ENCODE measurements at places on chromosomes 3 and 15.
A peak's percentile ranks its signal among the peaks of the same experiment; 100 is the strongest.

GRCh38 chr3:105965384-105965783 lies 96.6 kb upstream of the CBLB start:
- DNase-seq, result no peak

DNA sequence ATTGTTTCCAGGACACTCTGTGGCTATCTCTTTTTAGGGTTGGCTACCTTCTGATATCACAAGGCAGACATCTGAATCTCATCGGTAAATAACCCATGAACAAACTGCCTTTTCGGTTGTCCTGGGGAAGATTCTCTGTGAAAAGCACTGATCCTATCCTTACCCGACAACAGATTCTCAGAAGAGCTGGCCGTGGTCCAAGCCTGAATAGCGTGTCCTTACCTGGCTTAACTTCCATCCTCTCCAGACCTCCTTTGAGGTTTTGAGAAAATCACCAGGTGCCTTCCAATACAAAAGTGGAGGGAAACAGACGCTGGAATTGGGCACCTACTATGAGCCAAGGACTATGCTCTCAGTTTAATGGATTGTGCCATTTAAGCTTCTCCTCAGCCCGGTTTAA lies 87.4 kb upstream of the ARHGEF3 start:
- no peak for DNase-seq

GRCh38 chr3:194137008-194137505 lies 1.1 kb downstream of the HES1 start:
- peak; percentile 63 for DNase-seq

DNA sequence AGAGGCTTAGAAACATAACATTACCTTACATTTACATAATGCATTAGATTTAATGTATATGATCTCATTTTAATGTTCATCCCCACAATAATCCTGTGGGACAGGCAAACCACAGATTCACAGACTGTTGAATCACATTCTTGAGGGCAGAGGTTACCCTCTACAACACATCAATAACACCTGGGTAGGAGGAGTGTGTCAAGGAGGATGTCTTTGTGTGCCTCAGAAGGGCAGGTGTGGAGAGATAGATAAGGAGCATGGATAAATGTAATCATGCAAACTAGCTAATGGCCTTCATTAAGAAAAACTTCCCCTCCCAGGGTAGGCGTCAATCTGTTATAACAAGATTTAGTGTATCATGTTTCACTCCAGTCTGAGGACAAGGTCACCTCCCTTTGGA lies 12.9 kb upstream of the MB21D2 start:
- DNase-seq, result no peak

DNA sequence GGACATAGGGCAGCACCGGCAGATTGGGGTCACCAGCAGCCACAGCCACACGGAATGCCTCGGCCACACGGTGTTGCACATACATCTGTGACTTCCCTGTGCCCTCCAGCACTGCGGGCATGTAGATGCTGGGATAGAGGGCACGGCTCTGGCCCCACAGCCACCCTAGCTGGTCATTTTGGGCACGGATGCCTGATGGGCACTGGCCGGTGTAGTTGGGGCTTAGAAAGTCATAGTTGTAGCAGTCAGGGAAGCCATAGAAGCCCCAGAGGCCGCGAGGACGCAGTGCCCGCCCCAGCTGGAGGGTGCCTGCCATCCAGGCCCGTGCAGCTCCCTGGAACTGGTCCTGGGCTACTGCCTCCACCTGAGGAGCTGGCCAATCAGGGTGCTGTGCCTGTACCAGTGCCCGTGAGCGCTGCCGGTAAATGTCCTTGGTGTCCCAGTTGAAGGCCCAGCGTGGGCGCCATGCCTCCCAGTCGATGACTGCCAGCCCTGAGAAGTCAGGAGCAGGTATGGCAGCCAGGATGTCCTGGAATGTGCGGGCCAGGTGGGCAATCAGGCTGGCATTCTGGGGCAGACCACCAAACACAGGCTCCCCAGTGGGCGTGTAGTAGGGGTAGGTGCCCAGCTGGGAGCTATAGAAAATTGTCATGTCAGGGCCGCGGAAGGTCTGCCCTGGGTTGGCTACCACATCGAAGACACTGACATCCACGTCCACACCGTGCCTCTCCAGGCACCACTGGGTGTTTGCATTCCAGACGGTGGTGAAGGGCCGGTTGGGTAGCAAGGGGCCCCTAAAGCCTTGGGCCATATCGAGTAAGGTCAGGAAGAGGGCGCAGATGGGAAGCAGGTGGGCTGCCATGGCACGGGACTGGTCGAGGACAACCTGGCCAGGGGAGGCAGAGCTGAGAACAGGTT lies 1.0 kb downstream of the HYAL1 start:
- no peak for DNase-seq

DNA sequence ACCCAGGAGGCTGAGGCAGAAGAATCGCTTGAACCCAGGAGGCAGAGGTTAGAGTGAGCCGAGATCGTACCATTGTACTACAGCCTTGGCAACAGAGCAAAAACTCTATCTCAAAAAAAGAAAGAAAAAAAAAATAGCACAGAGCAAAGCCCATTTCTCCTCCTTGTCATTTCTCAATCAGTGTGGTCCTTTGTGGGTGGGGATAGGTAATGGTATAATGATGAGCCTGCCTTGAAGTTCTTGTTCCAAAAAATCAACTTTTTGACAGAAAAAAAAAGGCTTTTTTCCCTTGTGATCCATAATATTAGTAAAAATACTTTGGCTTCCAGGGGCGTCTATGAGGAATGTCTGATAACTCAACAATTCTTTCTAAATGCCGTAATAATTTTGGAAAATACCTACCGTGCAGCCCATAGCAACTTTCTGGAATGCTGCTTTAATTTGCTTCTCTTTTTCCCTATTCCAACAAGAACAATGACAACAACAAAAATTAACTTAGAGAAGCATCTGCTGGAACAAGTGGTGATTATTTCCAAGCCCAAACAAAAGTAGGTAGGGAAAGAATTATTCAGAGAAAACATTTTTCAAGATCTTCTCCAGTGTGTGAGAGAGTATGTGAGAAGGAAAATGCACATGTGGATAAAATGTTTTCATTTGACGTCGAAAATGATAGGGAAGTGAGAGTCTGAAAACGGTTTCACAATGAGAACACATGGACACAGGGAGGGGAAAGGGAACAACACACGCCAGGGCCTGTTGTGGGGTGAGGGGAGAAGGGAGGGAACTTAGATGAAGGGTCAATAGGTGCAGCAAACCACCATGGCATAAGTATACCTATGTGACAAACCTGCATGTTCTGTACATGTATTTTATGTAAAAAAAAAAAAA lies 337.8 kb downstream of the RBMS3 start:
- no peak for DNase-seq

DNA sequence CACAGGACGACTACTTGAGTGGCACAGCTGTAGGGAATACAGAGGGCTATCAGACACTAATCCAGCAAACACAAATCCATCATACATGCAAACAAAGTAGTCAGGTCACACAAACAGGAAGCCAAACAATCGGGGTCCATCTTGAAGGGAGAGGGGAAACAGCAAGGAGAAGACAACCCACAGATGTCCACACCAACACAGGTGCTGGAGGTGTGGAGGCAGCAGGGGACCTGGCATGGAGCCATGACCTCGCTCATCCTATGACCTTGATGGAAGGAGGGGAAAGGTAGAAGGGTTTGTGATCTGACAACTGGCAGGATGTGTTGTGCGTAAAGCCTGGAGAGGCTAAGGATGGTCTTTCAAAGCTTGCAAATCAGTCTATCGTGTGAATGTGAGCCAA lies 39.9 kb upstream of the SKOR1 start:
- no peak for DNase-seq

DNA sequence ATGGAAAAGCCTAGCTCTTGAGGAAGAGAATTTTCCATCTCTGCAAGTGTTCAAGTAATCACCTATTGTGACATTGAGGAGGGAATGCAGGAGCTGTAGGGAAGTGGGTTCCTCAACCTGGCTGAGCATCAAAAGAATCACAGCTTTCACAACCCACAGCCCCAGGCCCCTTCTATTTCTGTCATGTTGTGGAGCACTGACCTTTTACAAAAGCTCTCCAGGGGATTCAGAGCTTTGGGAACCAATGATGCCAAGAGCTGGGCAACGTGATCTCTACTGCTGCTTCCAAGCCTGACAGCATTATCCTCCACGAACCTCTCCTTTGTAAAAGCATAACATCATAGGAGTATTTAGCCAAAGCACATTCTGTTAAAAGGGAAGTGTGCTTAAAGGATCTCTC lies 231.1 kb downstream of the ADAMTS9 start:
- no peak for DNase-seq

- no peak for DNase-seq
These were observed 497.7 kb upstream of the TBL1XR1 start for GRCh38 chr3:177694951-177695350.

- peak; percentile 56 for DNase-seq
These were observed 61.4 kb upstream of the IMPG2 start for GRCh38 chr3:101381809-101382208.

DNA sequence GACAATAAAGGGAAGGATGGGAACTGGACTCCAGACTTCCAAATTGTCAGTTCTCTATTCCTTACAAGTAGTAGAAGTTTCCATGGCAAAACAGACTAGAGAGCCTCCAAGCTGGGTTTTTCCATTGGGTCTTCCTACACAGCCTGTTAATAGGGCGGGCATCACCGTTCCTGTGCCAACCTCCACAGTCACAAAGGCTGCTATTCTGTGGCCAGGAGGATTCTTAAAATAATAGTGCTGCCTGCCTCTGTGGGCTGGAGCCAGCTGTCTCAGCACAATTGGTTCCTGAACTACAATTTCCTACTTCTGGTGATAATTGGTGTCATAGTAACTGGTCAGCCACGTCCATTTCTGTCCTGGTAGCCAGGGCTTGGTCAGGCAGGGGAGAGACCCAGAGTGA lies 38.6 kb downstream of the LYZL4 start:
- DNase-seq, result no peak

DNA sequence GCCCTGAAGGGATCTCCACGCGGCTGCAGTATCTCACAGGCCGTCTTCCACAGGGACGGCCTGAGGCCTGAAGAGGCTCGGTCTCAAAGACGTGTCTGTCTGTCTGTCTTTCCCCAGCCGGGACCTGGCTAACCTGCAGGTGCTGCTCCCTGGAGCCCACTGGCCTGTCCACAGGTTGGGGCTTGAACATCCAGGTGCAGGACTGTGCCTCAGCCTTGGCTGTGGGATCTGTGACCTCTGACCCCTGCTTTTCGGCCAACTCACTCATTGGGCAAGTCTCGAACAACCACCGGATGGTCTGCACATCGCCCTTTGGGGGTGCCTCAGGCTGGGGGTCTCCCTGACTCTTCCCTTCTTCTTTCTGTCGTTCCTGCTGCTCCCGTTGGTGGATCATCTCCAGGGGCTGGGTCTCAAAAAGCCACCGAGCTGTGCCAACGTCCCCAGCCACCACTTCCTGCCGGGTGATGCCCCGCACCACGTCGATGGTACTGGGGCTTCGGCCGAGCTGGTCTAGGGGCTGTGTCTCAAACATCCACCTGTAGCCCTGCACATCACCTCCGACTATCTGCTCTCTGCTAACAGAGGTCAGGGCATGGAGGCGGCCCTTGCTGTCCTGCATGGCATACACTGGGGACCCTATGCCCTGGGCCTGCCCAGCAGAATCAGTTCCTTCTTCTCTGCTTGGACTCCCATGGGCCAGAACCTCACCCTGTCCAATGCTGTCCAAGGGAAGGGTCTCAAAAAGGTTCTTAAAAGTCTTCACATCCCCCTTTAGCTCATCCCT lies 4.8 kb downstream of the XIRP1 start:
- DNase-seq, result no peak

DNA sequence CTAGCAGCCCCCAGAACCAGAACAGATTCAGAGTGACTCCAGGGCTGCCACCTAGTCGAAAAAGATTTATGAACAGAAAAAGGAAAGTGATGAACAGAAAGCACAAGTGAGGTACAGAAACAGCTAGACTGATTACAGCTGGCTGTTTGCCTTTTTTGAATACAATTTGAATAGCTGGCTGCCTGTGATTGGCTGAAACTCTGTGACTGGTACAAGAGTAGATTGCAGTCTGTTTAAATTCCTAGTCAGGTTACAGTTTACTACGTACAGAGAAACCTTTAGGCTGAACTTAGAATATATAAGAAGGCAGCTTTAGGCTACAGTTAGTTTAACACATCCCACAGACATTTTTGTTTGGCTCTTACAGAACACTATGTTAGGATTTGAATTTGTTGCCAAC lies 10.0 kb downstream of the CCDC13 start:
- DNase-seq, result no peak

DNA sequence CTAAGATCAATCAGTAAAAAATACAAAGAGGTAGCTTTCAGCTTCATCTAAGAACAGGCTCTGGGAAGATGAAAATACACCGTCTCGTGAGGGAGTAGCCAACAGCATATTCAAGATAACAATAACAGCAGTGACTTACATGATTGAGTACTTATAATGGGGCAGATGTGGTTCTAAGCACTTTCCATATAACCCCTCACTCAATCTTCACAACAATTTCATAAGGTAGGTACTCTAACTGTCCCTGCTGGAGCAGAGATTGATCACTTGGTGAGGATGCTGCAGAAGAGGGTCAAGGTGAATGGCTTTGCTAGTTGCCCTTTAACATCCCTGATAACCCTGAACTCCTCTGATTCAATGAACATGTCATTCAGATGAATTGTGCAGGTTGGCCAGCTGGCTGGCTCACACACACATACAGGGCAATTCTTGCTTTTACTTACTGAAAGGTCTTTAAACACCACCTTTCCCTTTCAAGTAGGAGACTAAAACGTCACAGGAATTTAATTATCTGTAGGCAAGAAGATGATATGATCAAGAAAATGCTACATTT lies 984.2 kb upstream of the CFAP20DC start:
- no peak for DNase-seq

DNA sequence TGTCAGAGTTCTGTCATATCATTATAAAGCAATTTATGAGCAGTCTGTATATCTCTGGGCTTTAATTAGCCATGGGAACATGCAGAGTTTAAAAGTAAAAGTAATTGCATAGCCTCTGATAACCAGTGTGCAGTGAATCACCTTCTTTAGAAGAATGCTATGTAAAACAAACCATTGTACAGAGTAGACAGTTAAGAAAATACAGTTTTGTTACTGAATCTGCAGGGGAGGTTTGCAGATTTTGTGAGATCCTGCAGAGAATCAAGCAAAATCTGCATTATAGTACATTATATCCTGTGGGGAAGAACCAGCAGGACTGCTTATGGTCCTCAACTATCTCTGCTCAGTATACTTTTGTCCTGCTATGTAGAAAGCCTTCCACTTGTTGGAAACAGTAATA lies 396.2 kb upstream of the NAALADL2 start:
- DNase-seq, result peak; percentile 85

GRCh38 chr3:10532939-10533736 lies 27.8 kb upstream of the ATP2B2 start:
- no peak for DNase-seq

DNA sequence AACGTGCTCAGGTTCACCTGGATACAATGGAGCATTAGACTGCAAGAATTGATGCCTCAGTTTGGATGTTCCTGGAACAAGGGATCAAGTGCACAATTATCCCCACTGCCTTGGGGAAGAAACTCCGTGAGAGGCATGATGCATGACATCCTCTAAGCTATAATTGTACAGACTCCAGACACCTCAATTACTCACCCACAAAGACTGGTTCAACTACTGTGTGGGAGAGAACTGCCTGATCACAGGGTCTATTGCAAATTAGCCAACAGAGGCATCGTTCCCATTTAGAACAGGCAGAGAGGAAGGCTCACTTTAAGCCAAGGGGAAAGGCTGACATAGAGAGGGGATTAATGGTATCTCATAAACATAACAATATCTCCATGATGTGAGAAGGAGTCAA lies 43.5 kb downstream of the ARRDC4 start:
- DNase-seq, result no peak

- no peak for DNase-seq
These were observed 24.0 kb downstream of the PLA2G4B start for GRCh38 chr15:41862515-41863116.

GRCh38 chr3:10883478-10884234 lies 67.6 kb downstream of the SLC6A11 start:
- peak; percentile 36 for DNase-seq

Measured in HAP-1 (cell line).